ENCODE measurements at places on chromosomes 4 and X. TPM values are rescaled to one million over a fixed set of nuclear protein-coding genes. Genes with fewer than 3 reads are reported as not detected.
A peak's percentile ranks its signal among the peaks of the same experiment; 100 is the strongest.

PRPS2 gene
- 23.4 TPM for total RNA-seq

PQBP1 gene
- 49.3 TPM for total RNA-seq

ADGRL3 gene
- 26.7 TPM for total RNA-seq

OTUD6A gene
- not detected for total RNA-seq

CLDN2 gene
- not detected for total RNA-seq

CCDC120 gene
- total RNA-seq = 7.6 TPM

KIT gene
- 9.6 TPM for total RNA-seq

ADGRG4 gene
- total RNA-seq = 1.5 TPM

G3BP2 gene
- total RNA-seq = 99.7 TPM

DNA sequence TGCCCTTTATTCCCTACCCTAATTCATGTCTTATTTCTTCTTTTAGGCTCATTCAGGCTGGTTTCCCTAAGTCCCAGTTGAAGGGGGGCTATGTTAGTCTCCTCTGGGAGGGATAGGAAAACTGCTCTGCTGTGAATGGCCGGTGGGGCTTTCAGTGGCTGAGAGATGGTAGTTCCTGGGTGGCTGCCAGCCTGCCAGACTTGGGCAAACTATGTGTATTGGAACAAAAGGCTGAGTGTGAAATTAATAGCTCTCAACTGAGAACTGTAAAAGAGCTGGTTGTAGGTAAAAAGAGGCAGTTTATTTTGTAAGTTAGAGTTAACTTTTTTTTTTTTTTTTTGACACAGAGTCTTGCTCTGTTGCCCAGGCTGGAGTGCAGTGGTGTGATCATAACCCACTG, 28.8 kb downstream of the ARHGAP10 start:
- H3K27ac ChIP-seq = peak overlapping the region; percentile 57
- no peak overlapping the region for H3K4me3 ChIP-seq
- no peaks in the 10 kb centered on the region for H3K36me3 ChIP-seq
- H3K4me1 ChIP-seq = peaks cover 2% of the 10 kb centered on the region
- no peaks in the 10 kb centered on the region for H3K27me3 ChIP-seq

- H3K4me3 ChIP-seq = no peak overlapping the region
- peak; percentile 71 for DNase-seq
- no peaks in the 10 kb centered on the region for H3K4me1 ChIP-seq
- H3K27me3 ChIP-seq = no peaks in the 10 kb centered on the region
- no peak overlapping the region for H3K27ac ChIP-seq
These were observed 14.9 kb upstream of the PORCN start for GRCh38 chrX:48493890-48494364.

DNA sequence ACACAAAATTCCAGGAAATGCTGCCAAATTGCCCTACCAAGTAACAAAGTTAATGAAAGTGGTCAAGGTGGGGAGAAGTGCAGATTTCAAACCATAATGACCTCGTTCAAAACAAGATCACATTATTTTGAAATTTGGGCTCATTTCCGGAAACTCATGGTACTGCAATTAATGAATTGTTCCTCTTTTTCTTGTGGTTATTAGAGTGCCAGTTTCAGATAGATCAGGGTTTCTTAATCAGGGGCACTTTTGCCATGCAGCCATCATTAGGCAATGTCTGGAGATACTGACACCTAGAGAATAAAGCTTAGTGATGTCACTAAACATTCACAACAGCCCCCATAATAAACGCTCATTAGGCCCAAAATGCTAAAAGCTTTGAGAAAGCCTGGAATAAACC, 381.5 kb upstream of the GALNT7 start:
- no peak for DNase-seq
- no peak overlapping the region for H3K4me3 ChIP-seq
- H3K27ac ChIP-seq = no peak overlapping the region
- no peaks in the 10 kb centered on the region for H3K36me3 ChIP-seq
- no peaks in the 10 kb centered on the region for H3K4me1 ChIP-seq

DNA sequence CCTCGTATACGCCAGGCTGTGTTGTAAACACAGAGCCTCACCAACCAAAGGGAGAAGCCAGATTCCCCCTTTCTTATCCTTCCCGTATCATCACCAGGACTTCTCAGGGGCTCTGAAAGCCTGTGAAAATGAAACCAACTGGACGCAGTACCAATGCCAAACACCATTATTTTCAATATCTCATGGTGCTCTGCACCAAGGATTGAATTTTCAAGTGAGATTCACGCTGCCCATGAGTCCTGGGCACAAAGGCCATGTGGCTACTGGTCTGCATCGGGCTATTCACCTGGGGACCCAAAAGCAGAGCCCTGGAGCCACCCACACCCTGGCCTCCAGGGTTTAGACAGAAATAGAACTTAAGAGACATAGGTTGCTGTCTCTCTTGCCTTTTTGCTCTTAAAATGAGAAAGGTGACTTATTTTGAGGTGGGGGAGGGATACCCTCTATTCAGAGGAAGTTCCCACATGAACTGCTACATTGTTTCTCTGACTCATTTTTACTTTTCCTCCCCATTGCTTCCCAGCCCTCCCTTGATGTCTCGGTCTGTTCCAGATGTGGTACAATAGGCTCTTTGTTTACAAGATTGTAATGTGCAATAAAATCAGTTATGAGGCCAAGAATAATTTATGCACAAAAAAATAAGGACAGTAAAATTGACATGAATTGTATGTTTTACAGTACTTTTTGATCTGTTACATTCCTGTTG, 55.4 kb downstream of the MAML3 start:
- peaks cover 5% of the 10 kb centered on the region for H3K4me1 ChIP-seq
- H3K4me3 ChIP-seq = no peak overlapping the region
- no peak for DNase-seq
- no peaks in the 10 kb centered on the region for H3K27me3 ChIP-seq
- no peaks in the 10 kb centered on the region for H3K36me3 ChIP-seq

DNA sequence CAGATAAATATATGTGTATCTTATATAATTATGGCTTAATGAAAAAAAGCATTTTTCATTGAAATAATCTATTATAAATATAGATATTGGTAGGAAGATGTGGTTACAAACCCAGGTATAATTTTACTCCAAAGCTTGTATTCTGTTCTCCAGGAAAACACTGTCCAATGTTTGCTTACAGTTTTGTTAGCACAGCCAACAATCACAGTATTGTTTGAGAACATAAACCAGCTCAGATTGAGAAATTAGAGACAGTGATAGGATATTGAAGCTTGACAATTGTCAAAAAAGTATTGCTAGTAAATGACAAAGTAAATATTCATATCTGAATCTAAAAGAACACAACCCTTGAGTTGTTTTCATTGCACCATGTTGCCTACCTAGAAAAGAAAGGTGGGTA, 228.8 kb downstream of the ADGRL3 start:
- no peaks in the 10 kb centered on the region for H3K27me3 ChIP-seq
- H3K27ac ChIP-seq = no peak overlapping the region
- no peaks in the 10 kb centered on the region for H3K4me1 ChIP-seq

DNA sequence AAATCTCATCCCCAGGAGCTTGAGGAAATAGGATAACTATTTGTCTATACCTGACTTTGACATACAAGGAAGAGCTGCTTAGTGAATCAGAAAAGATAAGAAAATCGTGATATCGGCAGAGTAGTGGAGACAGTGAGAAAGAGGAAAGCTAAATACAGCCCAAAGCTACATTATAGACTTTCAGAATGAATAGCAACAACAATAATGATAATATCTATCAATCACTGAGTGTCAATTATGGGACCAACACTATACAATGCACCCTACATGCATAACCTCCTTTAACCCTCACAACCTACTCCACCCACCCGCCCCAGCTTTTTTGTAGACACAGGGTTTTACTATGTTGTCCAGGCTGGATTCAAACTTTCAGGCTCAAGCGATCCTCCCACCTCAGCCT, 205.1 kb downstream of the PPP3CA start:
- no peaks in the 10 kb centered on the region for H3K27me3 ChIP-seq
- no peak overlapping the region for H3K27ac ChIP-seq
- H3K36me3 ChIP-seq = no peaks in the 10 kb centered on the region
- no peak for DNase-seq
- no peak overlapping the region for H3K4me3 ChIP-seq
- no peaks in the 10 kb centered on the region for H3K4me1 ChIP-seq

DNA sequence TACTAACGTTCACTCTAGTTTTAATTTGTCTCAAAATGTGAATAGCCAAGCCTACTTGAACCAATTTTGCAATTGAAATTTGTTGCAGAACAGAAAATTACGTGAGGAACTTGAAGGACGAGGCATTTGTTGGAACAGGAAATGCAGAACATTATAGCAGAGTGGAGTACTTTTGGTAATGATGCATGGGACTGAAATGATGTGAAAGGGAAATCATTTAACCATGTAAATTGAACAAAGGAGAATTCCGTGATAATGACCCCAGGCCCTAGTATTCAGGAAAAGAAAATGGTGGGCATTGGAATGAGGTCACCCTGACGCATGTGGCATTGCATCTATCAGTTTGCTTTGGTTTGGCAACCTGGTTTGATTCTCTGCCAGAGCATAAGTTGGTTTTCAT, 44.9 kb upstream of the BEND4 start:
- no peaks in the 10 kb centered on the region for H3K27me3 ChIP-seq
- no peak overlapping the region for H3K27ac ChIP-seq
- H3K4me3 ChIP-seq = no peak overlapping the region

- no peaks in the 10 kb centered on the region for H3K27me3 ChIP-seq
- H3K36me3 ChIP-seq = no peaks in the 10 kb centered on the region
- H3K27ac ChIP-seq = no peak overlapping the region
- H3K4me1 ChIP-seq = no peaks in the 10 kb centered on the region
These were observed 52.6 kb upstream of the ATP8A1 start for GRCh38 chr4:42709392-42710065.

- H3K27me3 ChIP-seq = no peaks in the 10 kb centered on the region
- peaks cover 4% of the 10 kb centered on the region for H3K36me3 ChIP-seq
- DNase-seq = peak; percentile 61
- peak overlapping the region; percentile 43 for H3K27ac ChIP-seq
- no peak overlapping the region for H3K4me3 ChIP-seq
These were observed 46.3 kb downstream of the ATP10D start for GRCh38 chr4:47531241-47531953.

DNA sequence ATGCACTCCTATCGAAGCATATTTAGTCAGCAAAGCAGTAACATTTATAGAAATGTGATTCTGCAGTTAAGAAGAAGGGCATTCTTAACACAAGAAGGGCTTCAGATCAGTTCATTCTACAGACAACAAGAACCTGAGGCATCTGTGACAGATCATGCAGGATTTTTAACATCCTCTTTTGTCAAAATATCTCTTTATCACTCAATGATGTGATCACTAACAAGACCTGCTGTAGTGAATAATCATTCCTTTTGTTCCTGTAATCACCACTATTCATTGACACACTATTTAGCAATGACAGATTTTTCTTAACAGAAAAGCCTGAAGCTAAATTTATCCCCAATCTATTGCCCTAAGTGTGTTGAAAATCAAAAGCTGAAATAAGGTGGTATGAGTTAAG, 47.8 kb upstream of the ARHGAP24 start:
- H3K4me1 ChIP-seq = no peaks in the 10 kb centered on the region
- H3K27me3 ChIP-seq = no peaks in the 10 kb centered on the region
- H3K4me3 ChIP-seq = no peak overlapping the region
- no peak overlapping the region for H3K27ac ChIP-seq
